ENCODE measurements at places on chromosomes 3 and 15. TPM values are rescaled to one million over a fixed set of nuclear protein-coding genes. Genes with fewer than 3 reads are reported as not detected.

GRCh38 chr3:32733631-32734229 is 48.7 kb downstream of the CNOT10 start:
- no peaks in the 10 kb centered on the region for H3K27me3 ChIP-seq
- DNase-seq = no peak
- no peak overlapping the region for H3K27ac ChIP-seq
- no peaks in the 10 kb centered on the region for H3K36me3 ChIP-seq
- no peaks in the 10 kb centered on the region for H3K4me1 ChIP-seq

The STAB1 gene
- total RNA-seq = 42.6 TPM

- no peak overlapping the region for H3K4me3 ChIP-seq
- no peak for DNase-seq
- H3K4me1 ChIP-seq = no peaks in the 10 kb centered on the region
These were observed 237.5 kb upstream of the TBC1D5 start for GRCh38 chr3:17979911-17980310.

DNA sequence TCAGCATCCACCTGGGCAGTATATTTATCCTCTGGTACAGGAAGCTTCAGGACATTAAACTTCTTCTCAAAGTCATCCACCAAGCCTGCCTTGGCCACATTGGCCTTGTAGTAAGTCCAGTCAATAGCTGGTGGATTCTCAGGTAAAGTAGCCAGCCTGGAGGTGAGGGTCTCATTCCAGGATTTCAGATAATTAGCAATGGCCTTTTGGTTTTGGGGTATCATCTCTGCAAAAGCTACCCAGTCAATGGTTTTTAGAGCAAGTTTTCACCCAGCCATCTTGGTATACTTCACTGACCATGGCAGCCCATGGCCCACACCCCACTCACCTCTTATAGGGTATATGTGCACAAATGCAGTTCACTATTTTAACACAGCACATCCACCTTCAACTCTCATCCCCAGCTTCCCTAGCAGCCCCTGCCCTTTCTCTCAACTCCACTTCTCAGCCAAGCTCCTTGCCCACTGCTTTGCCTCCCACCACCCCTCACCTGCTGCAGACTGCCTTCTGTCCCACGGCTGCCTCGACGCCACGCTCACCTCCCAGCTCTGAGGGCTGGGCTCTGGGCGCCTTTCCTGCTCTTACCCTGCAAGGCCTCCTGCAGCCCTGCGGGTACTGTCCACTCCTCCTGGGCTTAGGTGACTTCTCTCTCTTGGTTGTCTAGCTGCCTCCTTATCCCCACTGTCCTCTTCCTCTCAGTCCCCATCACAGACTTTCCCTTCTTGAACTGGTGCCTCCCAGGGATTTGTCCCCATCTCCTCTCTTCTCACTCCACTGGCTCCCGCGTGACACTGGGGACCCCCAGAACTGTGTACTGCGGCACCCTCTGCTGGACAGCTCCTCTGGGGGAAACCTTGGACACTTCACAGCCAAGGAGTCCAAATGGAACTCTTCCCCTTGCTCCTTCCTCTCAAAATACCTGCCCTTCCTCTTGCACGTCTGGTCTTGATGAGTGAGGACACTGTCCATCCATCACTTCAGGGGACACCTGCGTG is 1.7 kb upstream of the TGM5 start:
- no peak overlapping the region for H3K4me3 ChIP-seq
- H3K27ac ChIP-seq = no peak overlapping the region
- DNase-seq = no peak
- H3K27me3 ChIP-seq = peaks cover 11% of the 10 kb centered on the region
- no peaks in the 10 kb centered on the region for H3K4me1 ChIP-seq
- no peaks in the 10 kb centered on the region for H3K36me3 ChIP-seq

DNA sequence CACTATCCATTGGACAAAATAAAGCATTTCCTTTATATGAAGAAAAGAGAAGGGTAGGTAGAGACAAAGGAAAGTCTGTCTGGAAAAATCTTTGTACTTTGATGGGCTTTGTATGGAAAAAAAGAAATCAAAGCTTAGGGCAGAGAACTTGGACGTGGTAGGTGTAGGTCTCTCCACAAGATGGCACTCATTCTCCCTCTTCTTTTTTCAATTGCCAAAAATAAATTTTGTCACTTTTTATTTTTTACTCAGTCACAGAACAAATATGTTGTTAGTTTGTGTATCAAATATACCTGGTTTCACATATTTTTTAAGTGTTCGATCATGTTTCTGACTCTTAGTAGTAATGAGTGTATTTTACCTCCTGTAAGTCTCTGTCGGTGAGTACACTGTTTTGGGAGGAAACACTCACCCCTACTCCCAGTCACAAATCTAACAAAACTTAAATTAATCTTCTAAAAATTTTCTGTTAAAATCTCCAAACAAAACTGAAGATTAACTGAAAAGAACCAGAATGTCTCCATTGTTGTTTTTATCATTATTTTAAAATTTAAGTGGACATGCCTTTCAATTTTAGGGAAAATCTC is 415.8 kb upstream of the GOLIM4 start:
- no peak for DNase-seq
- no peak overlapping the region for H3K4me3 ChIP-seq
- H3K4me1 ChIP-seq = no peaks in the 10 kb centered on the region
- H3K27ac ChIP-seq = no peak overlapping the region
- no peaks in the 10 kb centered on the region for H3K27me3 ChIP-seq

The ARPIN gene
- total RNA-seq = 46.7 TPM

GRCh38 chr15:37872661-37873060 is 61.8 kb upstream of the TMCO5A start:
- no peaks in the 10 kb centered on the region for H3K27me3 ChIP-seq
- no peaks in the 10 kb centered on the region for H3K36me3 ChIP-seq
- H3K4me1 ChIP-seq = no peaks in the 10 kb centered on the region
- no peak for DNase-seq
- H3K4me3 ChIP-seq = no peak overlapping the region
- H3K27ac ChIP-seq = no peak overlapping the region

The ARGFX gene
- total RNA-seq = not detected
